ENCODE measurements at places on chromosomes 5 and 9.

GRCh38 chr5:98308960-98309359 is 464.5 kb upstream of the RGMB start:
- DNase-seq, result no peak

- no peak for DNase-seq
These were observed 518 bp downstream of the SPRY4 start for GRCh38 chr5:142324136-142324870.

DNA sequence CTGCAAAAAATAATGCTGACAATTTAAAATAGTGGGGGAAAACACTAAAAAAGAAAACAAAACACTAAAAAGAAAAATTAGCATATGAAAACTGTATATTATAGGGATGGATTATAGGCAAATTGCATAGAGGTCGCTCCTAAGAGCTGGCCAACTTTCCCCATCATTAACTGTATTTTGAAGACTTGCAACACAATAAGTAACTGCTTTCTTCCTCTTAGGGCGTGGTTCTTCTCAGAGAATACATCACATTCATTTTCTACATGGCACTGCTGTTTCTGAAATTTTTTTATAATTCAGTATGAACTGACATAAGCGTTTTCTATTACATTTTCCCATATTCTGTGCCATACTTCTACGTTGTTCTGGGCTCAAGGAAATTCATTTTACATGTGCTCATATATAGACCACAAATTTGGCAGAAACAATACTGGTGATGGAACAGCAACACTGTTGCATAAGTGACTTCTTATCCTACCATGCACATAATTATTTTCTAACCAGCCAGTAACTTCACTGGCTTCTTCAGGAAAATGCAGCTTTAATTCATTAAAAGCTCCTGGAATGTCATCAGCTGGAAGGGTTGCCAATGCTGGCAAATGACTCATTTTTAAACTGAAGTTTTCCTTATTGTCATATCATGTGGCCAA is 171.2 kb upstream of the DMAC1 start:
- DNase-seq, result no peak

- no peak for DNase-seq
These were observed 17.5 kb downstream of the TMEM38B start for GRCh38 chr9:105711867-105712266.

GRCh38 chr5:126471247-126471646 is 48.0 kb downstream of the GRAMD2B start:
- DNase-seq, result no peak

GRCh38 chr5:57499262-57500050 is 16.8 kb upstream of the ACTBL2 start:
- no peak for DNase-seq

DNA sequence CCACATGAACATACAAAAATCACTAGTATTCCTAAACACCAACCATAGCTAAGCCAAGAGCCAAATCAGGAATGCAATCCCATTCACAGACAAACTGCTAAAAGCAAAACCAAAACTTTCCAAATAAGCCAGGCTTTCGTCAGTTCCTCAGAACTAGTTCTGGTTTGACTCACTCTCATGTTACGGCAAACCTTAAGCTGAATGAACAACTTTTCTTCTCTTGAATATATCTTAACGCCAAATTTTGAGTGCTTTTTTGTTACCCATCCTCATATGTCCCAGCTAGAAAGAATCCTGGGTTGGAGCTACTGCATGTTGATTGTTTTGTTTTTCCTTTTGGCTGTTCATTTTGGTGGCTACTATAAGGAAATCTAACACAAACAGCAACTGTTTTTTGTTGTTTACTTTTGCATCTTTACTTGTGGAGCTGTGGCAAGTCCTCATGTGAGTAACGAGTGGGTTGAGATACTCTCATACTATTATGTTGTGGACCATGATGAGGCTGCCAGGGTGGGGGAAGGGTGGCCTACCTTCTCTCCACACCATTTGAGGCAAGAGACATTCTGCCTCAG is at the start of gene PDCD1LG2:
TSS of gene PDCD1LG2 (plus strand) at position 172 of the 572 bp plus-strand sequence. CDS start 12,016 bp downstream, outside the sequence.
- DNase-seq, result no peak

Data from cortex of kidney (tissue), 1 donor.